Muscle of leg (tissue), 16 donors: ENCODE measurements at places on chromosomes 3 and 15. TPM values are rescaled to one million over a fixed set of nuclear protein-coding genes. Genes with fewer than 3 reads are reported as not detected.

DNA sequence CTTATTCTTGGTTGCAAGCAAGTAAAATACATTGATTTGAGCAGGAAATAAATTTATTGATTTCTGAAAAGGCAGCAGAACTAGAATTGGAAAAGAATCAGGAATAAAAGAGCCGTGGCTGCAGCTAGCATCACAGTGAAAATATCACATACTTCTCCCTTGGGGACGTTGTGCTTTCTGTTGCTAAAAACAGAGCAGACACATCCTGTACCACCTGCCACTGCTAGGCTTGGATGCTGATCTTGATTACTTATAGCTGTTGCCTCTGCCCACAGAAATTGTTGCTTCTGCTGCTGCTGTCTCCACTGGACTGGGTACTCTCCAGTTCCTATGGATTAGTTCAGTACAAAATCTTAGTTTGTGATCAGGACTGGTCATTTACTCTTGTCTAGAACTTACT, 283.8 kb downstream of the C3orf38 start:
- peak; percentile 84 for DNase-seq

DNA sequence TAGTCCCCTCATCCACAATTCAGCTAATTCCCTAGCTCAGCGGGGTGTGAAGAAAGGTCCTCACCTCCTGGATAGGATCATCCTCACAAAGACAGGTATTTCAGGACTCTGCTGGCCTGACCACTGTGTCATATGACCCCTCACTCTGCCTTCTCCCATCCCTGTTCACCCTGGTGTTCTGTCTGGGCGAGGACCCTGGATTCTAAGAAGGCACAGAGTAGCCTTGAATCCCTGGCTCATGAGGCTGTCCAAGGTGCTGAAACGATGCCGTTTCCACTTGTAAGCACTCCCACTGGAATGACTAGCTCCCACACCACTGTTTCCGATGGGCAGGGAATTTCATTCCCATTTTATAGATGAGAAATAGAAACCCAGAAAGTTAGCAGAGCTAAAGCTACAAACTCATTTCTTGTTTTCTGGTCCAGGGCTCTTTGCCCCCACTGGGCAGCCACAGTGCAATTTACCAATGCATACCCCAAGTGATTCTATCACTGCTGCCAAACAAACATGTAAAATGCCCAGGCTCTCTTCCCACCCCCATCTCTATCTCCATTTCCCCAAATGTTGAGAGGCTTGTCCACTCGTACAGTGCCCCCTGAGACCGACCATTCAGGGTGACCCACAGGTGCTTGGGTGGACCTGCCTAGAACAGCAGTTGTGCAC, 83.2 kb downstream of the RAB11A start:
- peak; percentile 69 for DNase-seq

DNA sequence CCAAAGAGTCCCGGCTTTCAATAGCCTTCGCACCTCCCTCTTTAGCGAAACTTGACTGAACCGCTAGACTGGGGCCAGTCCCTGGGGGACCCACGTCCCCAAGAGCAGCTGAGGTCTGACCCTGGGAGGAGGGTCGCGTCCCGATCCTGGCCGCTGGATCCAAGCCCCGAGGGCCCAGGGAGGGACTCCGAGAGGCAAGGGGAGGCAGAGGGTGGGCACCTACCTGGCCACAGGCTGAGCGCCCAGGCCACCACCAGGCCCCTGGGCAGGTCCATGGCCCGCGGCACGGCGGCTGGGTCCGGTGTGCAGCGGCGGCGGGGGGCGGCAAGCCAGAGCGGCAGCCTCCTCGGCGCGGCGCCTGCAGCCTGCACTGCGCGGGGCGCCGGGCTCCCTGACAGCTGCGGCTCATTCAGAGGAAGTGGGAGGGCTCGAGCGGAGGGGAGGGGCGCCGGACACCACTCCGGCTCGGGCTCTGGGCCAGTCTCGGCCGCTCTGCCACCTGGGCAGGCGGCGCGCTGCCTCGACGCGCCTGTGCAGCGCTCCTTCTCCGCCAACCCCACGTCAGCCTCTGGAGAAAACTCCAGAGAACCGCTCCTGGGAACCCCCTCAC, at the start of gene ITGA11:
Gene ITGA11 (minus strand): TSS at position 372 of the 610 bp plus-strand sequence. CDS start 97 bp downstream, at position 275.
- peak; percentile 83 for DNase-seq

The CISH gene
- 13.2 TPM for polyA plus RNA-seq
